ENCODE measurements at places on chromosomes 11 and 22.

DNA sequence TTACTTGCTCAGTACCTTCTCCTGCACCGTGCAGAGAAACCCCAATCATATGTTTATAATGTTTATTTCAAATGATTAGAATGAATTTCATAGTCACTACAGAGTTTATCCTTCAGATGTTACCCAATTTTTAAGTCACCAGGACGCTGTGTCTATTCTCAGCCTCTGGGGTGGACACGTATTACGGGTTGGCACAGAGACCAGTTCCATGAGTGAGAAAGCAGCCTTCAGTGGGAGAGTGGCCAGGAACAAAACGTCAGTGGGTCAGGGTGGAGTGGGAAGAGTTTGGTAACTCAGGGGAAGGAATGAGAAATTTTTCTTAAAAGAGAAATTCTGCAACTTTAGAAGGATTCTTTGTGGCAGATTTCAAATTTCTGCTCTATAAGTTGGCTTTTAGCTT, 77.1 kb upstream of the MTMR2 start:
- no peak for DNase-seq

DNA sequence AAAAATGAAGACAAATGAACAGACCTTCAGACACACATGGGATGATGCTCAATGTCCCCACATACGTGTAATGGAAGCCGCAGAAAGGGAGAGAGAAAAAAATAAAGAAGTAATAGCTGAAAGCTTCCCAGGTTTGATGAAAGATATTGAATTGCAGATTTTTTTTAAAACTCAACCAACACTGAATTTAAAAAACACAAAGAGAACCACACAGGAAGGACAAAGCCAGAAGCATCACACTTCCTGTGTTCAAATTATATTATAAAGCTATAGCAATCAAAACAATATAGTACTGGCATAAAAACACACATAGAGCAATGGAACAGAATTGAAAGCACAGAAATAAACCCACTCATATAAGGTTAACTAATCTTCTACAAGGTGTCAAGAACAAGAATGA, 26.5 kb downstream of the TMEM45B start:
- no peak for DNase-seq

- peak; percentile 55 for DNase-seq
Measured at GRCh38 chr22:22462813-22463567, 45.6 kb downstream of the ZNF280B start.

DNA sequence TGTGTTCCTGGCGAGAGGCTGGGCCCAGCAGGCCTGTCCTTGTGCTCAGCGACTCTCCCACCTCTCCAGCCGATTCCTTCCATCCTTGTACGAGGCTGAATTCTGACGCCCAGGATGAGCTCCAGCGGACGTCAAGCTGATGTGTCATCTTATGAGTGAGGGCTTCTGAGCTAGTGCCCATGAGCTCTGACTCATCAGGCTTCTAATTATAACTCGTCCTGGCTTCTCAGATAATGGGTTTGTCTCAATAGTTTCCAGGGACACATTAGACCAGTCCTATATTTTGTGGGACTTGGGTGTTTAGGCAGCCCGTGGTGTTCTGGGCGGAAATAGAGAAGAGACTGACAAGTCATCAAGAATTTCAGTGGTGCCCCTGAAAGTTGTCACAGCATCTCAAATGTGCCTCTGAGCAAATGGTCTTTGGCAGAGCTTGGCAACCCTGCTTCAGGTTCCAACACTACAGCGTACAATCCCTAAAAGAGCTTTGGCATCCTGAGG, 108.2 kb upstream of the CD44 start:
- DNase-seq, result peak; percentile 94

DNA sequence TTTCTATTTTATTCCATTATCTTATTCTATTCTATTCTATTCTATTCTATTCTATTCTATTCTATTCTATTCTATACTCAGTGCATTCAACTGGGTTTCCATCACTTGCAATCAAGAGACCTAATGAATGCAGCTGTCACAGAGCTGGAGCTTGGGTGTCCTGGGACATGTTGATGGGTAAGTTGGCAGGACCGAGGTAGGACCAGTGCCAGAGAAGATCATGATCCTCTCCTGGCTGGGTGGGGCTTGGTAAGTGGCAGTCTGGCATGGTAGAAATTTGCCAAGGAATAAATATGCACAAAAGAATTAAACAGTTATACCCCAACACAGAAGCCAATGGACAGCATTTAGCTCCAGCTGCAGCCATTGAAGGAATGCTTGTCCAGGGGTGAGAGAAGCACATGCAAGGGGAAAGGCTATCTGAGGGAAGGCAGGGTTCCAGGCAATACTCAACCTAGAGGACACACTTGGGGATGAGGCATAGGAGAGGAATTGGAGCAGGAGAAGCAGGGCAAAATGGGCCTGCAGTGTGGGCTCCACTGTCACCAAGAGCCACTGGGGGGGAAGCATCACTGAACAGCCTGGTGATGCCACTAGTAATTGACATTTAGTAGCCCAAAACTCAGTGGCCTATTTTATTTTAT, 97.0 kb upstream of the CD82 start:
- DNase-seq, result no peak

GRCh38 chr11:46710821-46711269, 8.2 kb upstream of the F2 start:
- no peak for DNase-seq

DNA sequence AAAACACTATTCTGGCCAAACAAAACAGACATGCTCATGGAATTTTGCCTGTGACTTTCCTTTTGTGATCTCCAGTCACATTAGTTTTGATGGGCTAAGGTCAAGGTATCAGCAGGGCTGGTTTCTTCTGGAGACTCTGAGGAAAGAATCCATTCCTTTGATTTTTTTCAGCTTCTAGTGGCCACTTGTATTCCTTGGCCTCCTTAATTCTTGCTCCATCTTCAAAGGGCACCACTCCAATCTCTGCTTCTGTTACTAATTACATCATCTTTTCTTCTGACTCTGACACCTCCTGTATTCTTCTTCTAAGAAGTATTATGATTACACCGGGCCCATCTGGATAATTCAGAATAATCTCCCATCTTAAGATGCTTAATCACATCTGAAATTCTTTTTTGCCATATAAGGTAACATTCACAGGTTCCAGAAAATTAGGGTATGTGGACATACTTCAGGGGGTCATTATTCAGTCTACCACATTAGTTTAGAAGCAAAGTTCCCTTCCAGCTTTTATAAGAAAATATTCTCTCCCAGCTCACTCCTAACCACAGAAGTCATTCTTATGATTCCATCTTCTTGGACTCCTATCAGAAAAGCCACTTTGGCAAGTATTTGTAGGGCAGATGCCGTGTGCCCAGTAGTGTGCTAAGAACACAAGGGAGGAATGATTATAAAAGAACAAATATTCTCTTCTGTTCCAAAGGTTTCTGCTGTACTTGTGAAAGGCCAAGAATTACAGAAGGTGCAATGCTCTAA, 56.4 kb upstream of the FSHB start:
- no peak for DNase-seq

- DNase-seq, result no peak
Measured at GRCh38 chr11:13289081-13289480, 11.5 kb downstream of the BMAL1 start.

GRCh38 chr22:30398685-30399680, 2.2 kb downstream of the SEC14L2 start:
- no peak for DNase-seq

- DNase-seq, result no peak
Measured at GRCh38 chr22:27533105-27533745, 268.3 kb downstream of the MN1 start.

GRCh38 chr22:31616315-31616980, 45.6 kb downstream of the PISD start:
- peak; percentile 90 for DNase-seq

DNA sequence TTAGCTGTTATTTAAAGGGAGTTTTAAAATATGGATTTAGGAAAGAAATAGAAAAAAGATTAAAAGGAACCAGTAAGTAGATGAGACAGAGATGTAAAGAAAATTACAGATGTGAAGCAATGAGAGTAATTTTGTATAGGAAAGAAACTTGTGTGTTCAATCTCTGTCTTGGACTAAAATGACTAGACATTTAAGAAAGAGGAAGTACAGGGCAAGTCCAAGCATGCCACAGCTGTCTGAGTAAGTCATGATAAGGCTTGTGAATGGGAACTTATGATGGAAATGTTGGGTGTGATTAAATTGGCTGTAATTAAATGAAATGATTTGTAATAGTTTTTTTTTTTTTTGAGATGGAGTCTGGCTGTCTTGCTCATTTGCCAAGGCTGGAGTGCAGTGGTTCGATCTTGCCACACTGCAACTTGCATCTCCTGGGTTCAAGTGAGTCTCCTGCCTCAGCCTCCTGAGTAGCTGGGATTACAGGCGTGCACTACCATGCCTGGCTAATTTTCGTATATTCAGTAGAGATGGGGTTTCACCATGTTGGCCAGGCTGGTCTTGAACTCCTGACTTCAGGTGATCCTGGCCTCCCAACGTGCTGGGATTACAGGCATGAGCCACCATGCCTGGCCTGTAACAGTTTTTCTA, 5.9 kb upstream of the ACY3 start:
- peak; percentile 37 for DNase-seq

DNA sequence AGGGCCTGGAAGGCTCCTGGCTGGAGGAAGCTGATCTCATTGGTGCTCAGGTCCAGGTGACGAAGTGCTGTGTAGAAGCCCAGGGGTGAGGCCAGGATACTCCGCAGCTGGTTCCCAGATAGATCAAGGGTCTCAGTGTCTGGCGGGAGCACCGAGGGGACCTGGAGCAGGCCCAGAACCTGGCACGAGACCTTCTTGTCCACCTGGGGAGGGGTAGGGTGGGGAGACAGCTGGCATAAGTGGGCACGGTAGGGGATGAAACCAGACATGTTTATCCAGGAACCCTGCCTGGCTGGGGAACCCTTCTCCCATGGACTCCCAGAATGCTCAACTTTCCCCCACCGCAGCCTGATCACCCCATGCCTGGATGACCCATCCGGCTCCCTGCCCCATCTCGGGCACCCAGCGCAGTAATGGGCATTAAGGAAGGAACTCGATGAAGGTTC, 9.2 kb downstream of the LRRC32 start:
- no peak for DNase-seq

DNA sequence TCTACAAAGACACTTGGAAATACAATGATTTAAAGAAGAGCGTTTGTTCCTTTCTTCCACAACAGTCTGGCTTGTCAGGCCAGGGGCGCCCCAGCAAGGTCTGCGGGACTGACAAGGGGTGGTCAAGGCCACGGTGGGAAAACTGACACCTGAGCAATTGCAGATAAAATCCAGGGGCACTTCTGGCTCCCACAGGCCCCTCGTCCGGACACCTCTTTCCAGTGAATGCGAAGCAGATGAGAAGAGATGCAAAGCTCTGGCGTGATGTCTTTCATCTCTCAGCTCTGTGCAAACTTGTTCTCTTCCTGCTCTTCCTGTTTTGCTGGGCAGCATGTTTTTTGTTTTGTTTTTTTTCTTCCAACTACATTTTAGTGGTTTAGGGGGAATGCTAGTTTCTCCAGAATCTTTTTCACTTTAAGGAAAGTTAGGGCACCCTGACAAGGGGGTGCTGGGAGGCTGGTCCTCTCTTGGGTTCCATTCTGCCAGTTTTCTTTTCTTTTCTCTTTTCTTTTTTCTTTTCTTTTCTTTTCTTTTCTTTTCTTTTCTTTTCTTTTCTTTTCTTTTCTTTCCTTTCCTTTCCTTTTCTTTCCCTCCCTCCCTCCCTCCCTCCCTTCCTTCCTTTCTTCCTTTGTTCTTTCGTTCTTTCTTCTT, 11.1 kb upstream of the CBX6 start:
- DNase-seq, result no peak

DNA sequence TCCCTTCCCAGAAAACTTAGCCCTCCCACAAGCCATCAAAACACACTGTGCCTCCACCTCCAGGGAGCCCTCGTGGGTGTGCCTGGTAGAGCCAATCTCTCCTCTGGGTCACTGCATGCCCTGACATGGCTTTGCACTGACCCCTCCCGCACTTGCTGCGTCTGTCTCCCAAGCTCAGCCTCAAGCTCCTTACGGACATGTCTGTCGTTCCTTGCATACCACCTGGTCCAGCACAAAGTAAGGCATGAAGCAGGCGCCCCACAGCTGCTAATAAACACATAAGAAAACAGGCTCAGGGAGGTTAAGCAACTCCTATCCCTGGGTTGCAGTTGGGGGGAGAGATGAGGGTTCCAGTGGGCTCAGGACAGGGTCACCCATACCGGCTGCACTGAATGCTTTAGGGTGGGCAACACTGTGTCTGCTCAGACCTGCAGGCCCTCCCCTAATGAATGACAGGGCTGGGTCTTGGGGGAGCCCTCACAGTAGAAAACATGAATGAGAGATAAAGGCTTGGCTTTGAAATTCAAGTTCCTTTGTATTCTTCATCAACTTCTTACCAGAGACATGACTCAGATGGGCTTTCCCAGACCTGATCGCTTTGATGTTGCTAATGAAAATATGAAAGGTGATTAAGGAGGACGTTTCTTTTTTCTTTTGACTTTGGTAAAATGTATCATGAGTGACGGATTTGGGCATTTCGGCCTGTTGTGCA, 38.0 kb downstream of the PHF21B start:
- DNase-seq, result no peak

GRCh38 chr11:124748481-124749343, 3.3 kb downstream of the VSIG2 start:
- DNase-seq, result peak; percentile 56

GRCh38 chr11:28481616-28482480, 373.7 kb downstream of the METTL15 start:
- DNase-seq, result no peak

DNA sequence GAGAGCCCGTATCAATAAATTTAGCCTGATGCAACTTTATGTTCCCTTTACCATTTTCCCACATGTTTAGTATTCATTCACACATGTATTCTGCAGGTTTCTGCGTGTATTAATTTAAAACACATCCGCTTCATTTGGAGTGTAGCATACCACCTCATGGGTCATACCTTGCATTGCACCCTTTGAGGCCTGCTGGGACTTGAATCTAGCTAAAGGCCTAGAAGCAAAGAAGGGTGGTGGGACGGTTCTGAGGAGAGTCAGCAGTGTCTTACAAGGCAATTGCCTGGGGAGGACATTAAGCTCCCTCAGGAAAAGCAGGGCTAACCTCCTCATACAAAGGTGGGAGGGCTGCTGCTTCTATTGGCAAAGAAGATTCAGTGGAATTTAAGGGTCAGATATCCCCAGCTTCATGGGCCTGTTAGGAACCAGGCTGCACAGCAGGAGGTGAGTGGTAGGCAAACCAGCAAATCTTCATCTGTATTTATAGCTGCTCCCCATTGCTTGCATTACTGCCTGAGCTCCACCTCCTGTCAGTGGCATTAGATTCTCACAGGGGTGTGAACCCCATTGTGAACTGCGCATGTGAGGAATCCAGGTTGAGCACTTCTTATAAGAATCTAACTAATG, 15.9 kb upstream of the SNX19 start:
- no peak for DNase-seq

- no peak for DNase-seq
Measured at GRCh38 chr11:23314162-23314561, 453.9 kb upstream of the CCDC179 start.

DNA sequence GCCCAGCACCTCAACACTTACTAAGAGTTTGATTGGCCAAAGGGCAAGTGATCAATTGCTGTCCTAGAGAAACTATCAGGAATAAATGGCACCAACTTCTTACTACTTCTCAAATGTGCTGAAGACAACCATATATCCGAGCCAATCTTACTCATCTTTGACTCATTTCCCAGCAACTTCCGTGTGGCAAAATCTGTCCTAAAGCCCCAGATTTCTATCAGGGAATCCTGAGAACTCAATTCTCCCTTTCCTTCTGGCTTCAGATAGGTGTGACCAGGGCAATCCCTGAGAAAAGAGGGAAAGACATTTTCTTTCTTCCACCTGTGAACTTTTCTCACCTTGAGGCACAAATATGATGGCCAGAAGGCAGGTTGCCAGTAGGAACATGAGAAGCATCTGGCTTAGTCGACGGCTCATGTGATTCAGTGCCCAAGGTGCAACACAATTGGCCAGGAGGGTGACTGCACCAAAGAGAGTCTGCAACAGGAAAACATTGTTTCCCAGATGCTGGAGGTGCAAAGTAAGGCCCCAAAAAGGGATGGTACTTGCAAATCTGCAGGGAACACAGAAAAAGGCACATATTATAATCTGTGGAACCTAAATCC, 21.8 kb upstream of the SLC22A24 start:
- DNase-seq, result no peak

Data from suppressor macrophage treated with lipopolysaccharide for 1 hour (primary cell).